ENCODE measurements at places on chromosomes 5 and 9. TPM values are rescaled to one million over a fixed set of nuclear protein-coding genes. Genes with fewer than 3 reads are reported as not detected.

LIX1 gene
- not detected for total RNA-seq

PAPPA gene
- not detected for total RNA-seq

IRF1 gene
- total RNA-seq = 52.0 TPM

SLC4A9 gene
- 0.08 TPM for total RNA-seq

IFNA7 gene
- total RNA-seq = not detected

AGPAT2 gene
- 160 TPM for total RNA-seq

- DNase-seq = no peak
Measured at GRCh38 chr9:18855656-18856055, 177.4 kb downstream of the SAXO1 start.

- no peak for DNase-seq
Measured at GRCh38 chr5:103393101-103393754, 134.7 kb downstream of the MACIR start.

DNA sequence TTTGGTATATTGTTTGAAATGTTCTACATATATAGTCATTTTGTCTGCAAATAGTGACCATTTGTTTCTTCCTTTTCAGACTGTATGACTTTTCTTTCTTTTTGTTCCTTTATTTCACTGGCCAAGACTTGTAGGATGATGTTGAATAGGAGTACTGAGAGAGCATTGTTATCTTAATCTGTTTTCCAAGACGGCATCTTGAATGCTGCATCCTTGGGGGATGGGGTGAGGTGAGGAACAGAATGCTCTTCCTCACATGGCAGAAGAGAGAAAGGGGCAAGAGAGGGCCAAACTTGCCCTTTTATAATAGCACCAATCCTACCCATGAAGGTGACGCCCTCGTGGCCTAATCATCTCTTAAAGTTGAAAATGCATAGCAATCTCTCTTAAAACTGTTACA lies 3.7 kb upstream of the ZNF510 start:
- no peak for DNase-seq

DNA sequence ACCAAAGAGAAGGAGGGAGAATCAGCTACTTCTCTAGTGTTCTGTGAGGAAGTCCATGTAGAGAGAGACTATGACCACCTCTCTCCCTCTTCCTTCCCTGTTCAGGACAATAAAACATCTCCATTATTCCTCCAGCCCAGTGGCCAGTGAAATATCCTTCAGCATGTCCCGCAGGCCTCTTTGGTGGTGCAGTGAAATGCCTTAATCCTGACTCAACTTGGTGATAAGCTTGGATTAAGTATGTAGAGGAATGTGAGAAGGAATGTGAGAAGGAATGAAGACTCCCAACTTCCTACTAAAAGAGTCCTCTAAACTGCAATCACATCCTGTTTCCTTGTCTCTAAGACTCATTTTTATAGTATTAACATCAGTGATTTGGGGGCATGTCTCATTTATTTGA lies 167.3 kb downstream of the TRPM3 start:
- DNase-seq = peak; percentile 3

GRCh38 chr9:29214690-29215253 lies 1641.5 kb upstream of the C9orf72 start:
- DNase-seq = no peak

DNA sequence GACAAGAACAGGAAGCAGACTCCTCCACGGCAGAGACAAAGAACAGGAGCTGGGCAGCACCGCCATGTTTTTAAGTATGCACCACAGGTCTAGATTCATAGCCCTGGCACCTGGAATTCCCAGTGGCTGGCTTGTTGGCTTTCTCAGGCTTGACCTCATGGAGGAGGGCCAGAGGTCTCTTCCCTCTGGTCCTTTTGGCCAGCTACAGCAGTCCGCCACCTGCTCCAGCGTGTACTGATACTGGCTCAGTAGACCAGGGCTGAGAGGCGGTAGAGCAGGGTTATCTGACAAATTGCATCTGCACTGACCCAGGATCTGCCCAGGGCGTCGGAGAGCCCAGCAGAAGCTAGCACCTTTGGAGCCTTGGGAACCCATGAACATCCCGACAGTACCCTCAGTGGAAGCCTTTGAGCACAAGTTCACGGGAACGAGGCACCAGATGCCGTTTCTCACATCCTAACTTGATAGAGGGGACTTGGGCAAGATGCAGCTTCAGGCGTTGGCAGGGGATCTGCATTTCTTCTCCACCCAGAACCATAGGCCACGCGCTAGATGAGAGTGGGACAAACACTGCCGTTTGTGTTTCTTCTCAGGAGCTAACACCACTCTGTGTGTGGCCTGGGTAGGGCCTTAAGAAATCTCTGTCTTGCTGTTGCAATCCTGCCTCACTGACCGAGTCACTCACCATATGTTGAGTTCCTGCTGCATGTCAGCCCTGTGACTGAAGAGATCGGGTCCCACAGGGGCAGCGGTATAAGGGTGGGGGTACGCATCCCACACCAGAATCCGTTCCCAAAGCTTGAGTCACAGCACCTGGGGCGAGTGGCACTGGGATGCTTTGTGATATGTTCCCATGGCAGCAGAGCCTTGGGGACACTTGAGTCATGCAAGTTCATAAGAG lies 90.3 kb upstream of the OTULINL start:
- no peak for DNase-seq

DNA sequence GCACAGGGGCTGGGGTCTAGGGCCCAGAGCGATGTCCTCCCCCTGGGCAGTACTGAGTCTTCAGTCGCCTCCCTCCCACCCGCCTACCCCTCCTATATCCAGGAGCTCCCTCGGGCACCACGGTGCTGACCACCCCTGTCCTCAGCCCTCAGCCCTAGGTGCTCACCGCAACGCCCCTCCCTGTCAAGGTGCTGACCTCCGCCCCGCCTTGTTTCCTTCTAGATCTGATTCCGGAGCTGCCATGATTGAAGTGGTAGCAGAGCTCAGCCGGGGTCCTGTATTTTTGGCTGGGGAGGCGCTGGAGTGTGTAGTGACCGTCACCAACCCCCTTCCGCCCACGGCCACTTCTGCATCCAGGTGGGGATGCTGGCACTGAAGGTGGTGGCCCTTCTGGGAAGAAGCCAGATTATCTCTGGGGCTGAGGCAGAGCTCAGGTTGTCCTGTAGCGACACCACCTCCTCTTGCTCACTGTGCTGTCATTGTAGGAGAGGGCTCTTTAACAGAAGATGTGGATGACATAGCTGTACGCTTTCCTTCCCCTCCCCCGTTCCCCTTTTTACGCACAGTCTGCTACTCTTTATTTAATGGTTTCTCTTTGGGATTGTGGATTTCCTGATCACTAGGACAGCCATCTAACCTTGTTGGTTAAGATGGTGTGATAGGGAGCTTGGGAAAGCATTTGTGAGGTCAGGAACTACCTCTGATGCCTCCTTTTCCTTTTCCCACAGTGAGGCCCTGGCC lies 598 bp downstream of the RGP1 start:
- DNase-seq = peak; percentile 46

DNA sequence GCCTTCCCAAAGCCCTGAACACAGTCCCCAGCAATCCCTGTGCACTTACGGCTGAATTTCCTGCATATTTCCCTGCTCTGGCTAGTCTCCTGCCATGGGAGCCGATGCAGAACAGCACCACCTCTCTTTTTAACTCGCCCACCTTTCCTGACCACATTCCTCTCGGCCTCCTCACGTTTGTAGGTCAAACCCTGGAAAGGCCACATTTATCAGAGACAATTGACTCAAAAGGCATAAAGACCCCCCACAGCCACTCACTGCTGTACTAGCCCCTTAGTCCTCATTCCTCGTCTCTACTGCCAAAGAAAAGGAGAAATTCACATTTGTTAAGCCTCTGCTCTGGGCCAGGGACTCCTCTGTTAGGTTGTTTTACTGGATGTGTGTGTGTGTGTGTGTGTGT lies 43.6 kb downstream of the ENC1 start:
- no peak for DNase-seq

DNA sequence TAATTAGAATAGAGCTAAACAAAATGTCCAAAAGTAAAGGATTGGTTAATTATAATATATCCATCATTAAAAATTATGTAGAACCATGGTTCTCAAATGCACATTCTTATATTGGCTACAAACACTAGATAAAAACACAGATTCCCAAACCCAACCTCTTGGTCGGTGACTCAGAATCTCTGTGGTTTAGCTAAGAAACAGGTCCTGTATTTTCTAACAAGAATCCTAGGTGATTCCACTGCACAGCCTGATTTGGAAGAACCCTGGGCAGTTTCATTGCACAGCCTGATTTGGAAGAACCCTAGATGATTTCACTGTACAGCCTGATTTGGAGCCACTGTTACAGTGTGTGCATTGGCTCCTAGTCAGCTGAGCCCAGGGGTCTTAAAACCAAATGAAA lies 67.9 kb downstream of the KIAA1958 start:
- DNase-seq = no peak

DNA sequence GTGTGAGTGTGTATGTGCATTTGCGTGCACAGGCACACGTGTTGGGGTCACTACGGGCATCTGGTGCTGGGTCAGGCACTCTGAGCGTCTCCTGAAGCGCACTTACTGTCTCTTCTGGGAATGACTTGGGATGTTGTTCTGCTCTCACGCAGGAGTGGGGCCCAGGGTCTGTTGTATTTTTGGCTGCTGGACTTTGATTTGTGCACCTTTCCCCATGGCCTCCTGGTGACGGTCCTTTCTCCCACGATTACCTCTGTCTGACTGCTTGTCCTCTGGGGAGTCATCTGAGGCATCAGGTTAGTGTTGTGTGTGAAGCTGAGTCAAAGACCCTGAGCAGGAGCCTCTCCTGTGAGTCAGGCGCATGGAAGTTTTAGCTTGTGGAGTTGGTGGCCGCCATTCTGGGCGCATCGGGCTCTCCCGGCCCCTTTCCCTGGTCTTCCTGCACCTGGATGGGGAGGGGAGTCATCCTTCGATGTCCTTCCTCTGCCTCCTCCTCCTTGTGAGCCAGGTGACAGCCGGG lies 62.1 kb downstream of the RXRA start:
- DNase-seq = no peak

GRCh38 chr9:105967797-105968196 lies 273.5 kb downstream of the TMEM38B start:
- DNase-seq = no peak

DNA sequence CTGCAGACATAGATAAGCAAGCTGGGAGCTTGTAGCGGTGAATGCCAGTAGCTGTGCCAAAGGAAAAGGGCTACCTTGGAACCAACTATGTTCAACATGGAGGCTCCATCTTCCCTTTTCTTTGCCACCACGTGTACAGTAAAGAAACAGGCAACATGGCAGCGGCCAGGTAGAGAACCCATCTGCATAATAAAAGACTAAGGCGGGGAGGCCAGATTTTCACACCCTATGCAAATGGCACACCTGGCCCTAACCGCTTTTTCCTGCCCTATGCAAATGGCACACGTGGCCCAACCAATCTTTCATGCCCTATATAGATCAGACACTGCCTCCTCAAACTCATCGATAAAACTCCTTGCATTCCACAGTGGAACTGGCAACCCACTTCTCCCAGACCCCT lies 477.5 kb upstream of the EDIL3 start:
- DNase-seq = no peak

DNA sequence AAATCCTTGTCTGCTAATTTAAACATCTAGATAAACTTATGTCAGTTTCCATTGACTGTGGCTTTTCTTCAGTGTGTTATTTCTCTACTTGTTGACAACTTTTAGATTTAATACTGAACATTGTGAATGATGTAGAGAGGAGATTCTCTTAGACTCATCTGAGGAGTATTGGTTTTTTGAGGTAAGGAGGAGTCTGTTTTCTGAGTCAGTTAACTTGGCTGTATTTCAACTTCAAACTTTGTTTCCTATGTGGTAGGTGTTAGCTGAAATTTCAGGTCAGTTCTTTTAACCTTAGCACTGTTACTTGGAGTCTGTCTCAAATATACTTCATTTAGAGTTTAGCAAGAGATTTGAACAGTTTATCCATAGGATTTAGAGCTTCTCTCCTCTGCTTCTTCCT lies 67.9 kb downstream of the XRCC4 start:
- DNase-seq = no peak

DNA sequence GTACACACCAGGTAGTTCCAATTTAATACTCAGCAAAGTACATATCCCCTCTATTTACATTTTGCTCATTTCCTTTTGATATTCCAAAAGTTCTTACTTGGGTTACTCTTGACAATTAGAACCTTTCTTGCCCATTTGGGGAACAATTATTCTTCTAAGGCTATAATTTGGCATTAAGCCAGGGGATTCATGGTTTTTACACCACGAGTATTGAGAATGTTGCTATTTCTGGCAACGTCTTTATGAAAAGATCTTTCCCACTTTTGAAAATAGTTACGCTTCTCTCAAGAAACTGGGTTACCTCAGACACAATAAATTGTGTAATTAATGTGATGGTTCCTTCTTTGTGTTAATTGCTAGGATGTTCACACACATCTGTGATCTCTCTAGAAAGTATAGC lies 11.5 kb upstream of the CAAP1 start:
- DNase-seq = no peak

GRCh38 chr5:40333459-40334241 lies 346.1 kb upstream of the PTGER4 start:
- DNase-seq = no peak

- DNase-seq = peak; percentile 42
Measured at GRCh38 chr5:82793808-82794419, 283.3 kb downstream of the TMEM167A start.

GRCh38 chr5:154788212-154788611 lies 33.0 kb downstream of the LARP1 start:
- no peak for DNase-seq

Measured in HT-29 (cell line).